ENCODE measurements at places on chromosomes 4 and X.

GRCh38 chr4:38306482-38307071 is 346.4 kb downstream of the PTTG2 start:
- no peak for DNase-seq

- DNase-seq: peak; percentile 6
Measured at GRCh38 chr4:54065282-54066087, 1.1 kb upstream of the CHIC2 start.

DNA sequence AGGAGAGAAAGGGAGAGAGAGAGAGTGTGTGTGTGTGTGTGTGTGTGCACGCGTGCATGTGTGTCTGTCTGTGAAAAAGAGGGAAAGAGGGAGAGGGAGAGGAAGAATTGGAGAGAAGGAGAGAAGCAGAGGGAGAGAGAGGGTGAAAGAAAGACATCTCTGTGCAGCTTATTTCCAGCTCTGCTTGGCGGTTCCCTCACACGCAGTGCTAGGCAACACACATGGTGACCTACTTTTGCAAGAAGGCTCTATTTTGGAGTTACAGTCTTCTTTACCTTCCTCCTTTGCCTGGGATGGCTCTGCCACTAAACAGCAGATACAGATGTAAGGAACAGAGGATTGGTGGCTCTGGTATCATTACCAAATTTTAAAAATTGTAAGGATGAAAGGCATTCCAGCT is 40.1 kb downstream of the SLC16A2 start:
- no peak for DNase-seq

GRCh38 chr4:112284662-112285411 is 867 bp downstream of the TIFA start:
- no peak for DNase-seq

DNA sequence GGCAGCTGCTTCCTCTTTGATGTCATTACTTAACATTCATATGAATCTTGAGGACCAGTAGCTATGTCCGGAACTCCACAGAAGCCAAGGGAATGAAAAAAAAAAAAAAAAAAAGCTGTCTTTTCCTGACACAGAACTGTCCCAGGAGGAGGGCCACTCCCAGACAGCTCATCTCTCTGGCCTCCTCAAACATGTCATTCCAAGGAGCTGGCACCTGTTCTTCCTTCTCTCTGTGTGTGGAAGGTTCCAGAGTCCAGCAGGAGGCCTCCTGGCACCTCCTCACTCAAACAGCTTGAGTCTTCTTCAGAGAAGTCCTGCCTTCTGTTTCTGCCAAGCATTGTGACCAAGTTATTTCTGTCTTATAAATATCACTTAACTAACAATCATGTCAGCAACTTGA is 458.5 kb downstream of the AFF2 start:
- no peak for DNase-seq

- peak; percentile 80 for DNase-seq
Measured at GRCh38 chrX:85243761-85244449, at the start of the genes SATL1 and ZNF711. Gene SATL1, minus strand, starts transcription at chrX:85243779. Its CDS starts 134,811 bp downstream, at chrX:85108968. Gene ZNF711, plus strand, starts transcription at chrX:85243991. Its CDS starts 3,582 bp downstream, at chrX:85247573.

DNA sequence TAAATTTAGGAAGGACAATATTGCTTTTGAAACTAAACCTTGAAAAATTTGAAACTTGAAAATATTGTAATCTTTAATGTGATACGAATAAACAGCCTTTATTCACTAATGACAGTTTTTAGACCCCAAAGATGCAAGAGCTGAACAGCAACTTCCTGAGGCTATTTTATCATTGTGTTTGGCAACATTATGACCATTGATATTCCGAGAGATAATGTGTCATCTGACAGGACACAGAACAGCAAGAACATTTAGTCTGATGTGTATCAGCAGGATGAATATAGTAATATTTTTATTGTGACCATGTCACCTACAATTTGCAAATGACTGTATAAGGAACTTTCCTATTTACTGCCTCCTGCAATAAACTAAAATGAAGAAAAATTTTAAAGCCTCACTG is 316.0 kb downstream of the ADAM29 start:
- DNase-seq: no peak

DNA sequence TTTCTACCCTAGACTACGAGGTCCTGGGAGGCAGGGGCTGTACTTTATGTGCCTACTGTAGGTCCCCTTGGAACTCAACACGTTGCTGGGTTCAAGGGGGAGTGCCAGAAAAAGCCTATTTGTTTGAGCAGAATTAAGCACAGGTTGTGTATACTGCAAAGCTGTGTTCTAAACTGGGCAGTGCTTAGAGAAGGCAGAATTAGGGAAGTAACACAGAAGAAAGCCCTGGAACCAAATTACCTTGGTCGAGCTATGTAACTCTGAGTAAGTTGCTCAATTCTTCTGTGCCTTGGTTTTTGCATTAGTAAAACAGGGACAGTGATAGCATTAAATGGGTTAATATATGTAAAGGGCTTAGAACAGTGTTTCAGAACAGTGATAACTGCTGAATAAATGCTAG is 245.0 kb upstream of the SFRP2 start:
- no peak for DNase-seq

DNA sequence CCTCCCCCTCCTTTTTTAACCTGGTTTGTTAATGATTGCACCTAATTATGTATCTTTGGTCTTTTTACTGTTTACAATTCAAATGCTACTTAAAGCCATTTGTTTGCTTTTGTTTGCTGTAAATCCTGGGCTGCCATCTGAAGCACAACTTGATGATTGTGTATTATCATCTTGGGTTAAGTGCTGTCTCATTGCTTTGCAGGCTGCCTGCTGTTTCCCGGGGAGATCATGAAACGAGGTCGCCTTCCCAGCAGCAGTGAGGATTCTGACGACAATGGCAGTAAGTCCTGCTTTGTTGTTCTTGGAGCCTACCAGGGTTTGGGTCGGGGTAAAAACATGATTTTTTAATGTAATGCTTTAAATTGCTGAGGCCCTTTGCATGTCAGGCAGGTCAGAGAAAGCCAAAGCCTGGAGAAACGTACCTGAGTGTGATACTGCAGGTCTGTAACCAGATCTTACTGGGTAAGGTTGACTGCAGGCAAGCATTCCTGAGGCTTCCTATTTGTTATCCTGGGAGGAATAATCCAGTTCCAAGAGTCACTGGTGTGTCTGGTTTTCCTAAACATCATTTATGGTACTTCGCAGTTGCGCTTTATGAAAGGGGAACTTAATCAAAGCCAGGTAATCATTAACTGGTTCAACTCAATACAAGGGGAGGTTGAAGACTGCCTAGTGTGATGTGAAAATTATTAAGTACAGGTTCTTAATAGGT is 22.2 kb downstream of the JADE1 start:
- no peak for DNase-seq

DNA sequence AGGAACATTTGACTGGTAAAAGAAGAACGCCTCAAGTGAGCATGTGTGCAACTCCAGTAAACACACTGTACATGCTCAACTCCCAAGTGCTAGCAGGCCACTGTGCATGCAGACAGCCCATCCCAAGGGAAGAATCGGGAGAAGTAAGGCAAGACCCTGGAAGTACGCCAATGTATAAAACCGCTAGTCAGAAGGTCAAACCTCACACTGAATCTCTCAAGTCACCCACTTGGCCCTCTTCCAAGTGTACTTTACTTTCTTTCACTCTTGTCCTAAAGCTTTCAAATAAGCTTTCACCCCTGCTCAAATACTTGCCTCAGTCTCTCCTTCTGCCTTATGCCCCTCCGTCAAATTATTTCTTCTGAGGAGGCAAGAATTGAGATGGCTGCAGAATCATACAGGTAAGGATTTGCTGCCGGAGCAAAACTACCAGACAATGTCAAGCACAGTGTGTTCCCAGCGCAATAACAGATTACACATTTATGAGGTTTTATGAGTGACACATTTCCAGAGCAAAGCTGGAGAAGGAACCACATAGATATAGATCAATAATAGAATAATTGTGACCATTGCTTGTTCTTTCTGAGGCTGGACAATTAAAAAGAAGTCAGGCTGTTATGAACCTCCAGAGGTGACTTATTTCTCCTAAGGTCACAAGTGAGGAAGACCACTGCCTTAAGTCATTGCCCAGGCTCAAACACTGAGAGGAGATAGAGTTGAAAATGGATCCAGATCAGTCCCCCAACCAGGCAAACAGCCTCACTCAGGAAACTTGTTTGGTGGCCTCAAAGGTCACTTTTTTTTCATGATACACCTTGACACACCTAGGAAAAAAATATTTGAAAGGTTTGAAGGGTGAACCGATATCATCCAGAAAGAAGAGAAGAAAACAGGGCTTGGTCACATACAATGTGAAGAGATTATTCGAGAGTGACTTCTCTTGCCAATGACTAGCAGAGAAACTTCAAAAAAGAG is 26.3 kb downstream of the CXCL1 start:
- DNase-seq: no peak

DNA sequence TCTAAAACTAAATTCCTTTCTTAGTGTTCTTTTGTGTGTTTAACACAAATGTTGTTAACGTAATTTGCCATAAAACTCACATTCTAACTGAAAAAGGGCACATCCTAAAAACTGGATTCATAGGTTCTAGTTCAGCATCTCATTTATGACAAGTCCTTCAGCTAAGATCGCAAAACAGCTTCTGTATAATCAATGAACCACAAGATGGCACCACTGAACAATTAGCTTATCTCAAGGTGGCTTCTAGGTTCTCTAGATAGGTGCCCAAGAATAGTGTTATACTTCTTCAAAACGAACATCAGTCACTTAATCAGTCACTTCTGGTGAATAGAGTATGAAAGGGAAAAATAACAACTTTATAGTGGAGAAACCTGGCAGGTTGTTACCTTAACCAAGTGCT is 54.3 kb downstream of the NRK start:
- no peak for DNase-seq

DNA sequence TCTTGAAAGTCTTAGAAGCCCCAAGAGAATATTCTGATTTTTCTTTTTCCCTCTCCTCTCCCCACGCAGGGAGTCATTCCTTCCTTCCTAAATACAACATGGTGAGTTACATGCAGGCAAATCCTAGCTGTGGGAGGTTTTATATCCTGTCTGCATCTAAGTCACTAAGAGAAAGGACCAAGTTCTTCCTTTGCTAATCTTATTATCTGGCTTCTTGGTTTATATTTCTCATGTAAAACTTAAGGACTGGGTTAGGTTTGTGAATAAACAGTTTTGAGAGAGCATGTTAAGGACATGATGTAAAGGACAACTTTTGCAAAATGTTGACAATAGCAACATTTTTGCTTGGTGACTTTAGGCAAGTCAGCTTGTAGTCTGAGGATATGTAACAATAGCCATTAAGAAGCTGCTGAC is 5.1 kb upstream of the CXCL9 start:
- DNase-seq: no peak

DNA sequence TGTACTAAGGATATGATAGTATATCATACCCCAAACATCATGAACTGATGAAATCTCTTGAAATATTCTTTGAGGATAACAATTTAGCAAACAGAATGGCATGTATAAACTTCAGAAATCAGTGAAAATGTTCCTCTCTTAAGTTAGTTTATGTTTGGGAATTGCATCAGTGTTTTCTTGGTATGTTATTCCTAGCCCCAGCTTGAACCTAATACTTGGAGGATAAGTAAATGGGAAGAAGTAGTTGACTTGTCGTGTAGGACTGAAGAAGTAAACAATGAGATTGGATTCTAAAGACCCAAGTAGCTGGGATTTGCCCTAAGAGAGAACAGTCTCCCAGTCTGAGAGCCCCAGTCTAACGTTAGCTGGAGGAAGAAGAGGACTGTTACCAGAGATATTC is 355.7 kb downstream of the GALNTL6 start:
- no peak for DNase-seq

DNA sequence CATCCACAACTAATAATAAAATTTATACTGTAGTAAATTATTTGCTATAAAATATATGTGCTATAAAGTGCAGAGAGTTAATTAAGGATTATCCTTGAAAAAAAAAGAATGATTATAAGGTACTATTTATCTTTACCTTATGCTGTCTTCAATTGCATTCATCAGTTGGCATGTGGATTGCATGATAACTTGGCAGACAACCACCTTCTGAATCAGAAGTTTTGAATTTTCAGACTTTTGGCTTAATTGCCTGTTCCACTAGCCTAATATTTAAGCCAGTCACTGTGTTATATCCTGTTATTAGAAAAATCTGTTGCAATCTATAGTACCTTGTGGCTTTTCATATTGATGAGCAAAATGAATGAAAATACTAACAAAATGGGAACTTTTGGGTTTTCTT is 1040.3 kb upstream of the PCDH10 start:
- no peak for DNase-seq

- peak; percentile 16 for DNase-seq
Measured at GRCh38 chrX:63918611-63919010, 133.6 kb upstream of the ARHGEF9 start.

DNA sequence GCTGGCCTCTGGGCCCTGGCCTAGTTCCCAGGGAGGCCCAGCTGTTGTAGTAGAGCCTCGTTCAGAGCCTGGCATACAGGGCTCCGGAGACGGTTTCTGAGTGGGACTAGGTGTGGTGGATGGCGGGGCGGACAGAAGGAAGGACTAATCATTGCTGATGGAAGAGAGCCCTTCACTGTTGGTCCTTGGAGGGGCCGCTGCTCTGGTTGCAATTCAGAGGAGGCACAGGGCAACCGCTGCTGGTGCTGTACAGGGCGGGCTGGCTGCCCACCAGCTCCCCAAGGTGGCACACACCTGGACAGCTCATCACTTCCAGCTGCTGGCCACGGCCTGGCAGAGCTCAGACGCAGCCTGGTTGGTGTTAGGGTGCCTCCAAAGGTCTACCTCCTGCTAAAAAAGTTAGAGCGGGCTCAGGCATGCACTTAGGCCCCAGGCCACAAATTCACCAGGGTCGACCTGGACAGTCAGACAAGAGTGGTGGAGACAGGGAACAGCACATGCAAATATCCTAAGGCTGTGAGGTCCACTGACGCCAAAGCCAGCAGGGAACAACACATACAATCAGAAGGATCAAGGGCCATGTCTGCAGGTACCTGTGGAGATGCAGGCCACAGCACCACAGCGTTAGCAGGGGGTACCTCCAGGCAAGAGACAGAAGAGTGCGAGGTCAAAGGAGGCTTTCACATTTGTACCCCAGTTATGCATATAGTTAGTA is 7.5 kb upstream of the RNF4 start:
- no peak for DNase-seq

- no peak for DNase-seq
Measured at GRCh38 chr4:113147498-113148111, 98.2 kb downstream of the ANK2 start.

DNA sequence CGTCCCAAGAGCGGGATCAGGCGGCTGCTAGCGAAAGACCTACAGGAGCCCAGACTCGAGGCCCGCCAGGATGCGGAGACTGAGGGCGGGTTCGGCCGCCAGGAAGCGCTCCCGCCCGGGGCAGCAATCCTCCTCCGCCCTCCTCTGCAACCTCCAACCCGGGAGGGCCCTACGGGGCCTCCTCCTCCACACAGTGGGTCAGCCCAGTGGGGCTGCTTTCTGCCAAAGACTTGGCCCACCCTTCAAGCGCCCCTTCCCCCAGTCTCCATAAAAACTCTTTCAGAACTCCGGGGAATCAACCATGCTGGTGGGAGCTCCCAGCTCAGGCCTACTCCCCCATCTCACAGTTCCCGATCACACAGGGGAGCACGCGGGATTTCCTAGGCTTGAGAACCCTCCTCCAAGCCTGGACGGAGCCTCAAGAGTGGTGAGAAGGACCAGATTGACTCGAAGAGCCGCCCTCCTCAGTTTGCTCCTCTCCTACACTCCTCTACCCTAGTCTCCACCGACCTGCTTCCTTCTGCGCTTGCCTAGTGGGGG is 77.5 kb downstream of the RLIM start:
- DNase-seq: no peak
